ENCODE measurements at places on chromosomes 5 and 9. TPM values are rescaled to one million over a fixed set of nuclear protein-coding genes. Genes with fewer than 3 reads are reported as not detected.

The MRRF gene
- 40.3 TPM for total RNA-seq

- H3K27ac ChIP-seq: peak overlapping the region; percentile 78
- no peak overlapping the region for H3K4me3 ChIP-seq
- H3K27me3 ChIP-seq: no peaks in the 10 kb centered on the region
- DNase-seq: no peak
These were observed 32.3 kb downstream of the ATP6V0E1 start for GRCh38 chr5:173015598-173016455.

DNA sequence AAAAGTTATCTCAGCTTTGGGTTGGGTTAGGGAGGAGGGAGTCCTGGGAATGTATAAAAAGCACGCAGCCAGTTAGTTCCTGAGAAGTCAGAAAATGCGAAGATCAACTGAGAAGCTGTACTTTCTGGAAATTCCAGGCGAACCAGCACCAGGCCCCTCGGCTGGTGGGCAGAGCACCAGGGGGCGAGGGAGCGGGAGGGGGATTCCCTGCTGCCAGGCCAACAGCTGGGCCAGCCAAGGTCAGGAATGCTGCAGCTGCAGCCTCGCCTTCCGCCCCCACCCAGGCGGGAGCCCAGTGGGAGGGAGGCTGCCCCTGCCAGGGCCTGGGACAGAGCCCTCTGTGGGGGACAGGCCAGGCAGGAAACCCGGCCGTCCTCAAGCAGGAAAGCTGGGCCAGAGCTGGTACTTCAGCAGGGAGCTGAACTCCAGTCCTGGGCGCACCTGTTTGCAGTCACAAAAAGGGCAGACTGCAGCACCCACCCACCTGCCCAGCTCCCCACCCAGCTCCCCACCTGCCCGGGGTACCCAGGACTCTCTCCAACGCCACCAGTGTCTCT is 35.5 kb downstream of the VAV2 start:
- H3K27ac ChIP-seq: peak overlapping the region; percentile 91
- peak; percentile 45 for DNase-seq
- peaks cover 38% of the 10 kb centered on the region for H3K4me1 ChIP-seq
- H3K4me3 ChIP-seq: peak overlapping the region; percentile 45
- peaks cover 19% of the 10 kb centered on the region for H3K27me3 ChIP-seq

DNA sequence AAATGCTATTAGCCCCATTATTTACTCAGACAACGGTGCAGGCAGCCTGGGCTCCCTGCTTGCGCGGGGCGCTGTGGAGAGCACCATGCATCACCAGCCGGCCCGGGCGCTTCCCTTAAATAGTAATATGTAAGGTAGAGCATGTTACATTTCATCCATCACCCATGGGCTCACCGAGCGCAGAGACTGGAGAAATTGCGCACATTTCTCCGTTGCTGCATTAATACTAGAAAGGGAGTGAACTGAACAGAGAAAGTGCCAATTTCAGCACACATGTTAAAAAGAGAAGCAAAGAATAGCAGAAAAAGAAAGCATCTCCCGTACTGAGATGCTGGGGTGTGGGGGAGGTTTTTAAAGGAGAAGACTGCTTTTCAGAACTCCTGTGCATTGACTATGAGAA is 400.3 kb downstream of the ZSWIM6 start:
- no peaks in the 10 kb centered on the region for H3K36me3 ChIP-seq
- H3K4me3 ChIP-seq: no peak overlapping the region
- no peak overlapping the region for H3K27ac ChIP-seq
- DNase-seq: no peak
- H3K27me3 ChIP-seq: peaks cover 10% of the 10 kb centered on the region

GRCh38 chr9:122221183-122221811 is 7.5 kb downstream of the LHX6 start:
- H3K27ac ChIP-seq: no peak overlapping the region
- H3K27me3 ChIP-seq: peaks cover 38% of the 10 kb centered on the region
- peak; percentile 33 for DNase-seq
- H3K4me3 ChIP-seq: peak overlapping the region; percentile 31
- H3K4me1 ChIP-seq: peaks cover 64% of the 10 kb centered on the region

DNA sequence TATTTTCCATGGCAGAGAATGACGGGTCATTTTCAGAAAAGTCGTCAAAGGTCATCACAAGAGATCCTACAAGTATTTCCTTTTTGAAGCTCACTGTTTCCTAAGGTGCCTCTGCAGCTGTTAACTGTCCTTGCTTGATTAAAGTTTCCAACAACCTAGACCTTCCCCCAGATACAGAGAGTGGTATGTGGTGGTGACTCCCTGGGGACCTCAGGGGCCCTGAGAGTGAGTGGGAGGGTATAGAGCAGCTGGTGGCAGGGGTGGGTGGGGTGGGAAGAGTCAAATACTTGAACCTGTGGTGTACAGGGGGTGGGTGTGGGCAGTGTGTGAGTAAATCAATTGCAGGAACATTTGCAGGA is 1.6 kb upstream of the CD72 start:
- no peak overlapping the region for H3K27ac ChIP-seq
- H3K36me3 ChIP-seq: no peaks in the 10 kb centered on the region
- no peak overlapping the region for H3K4me3 ChIP-seq
- H3K27me3 ChIP-seq: peaks cover 13% of the 10 kb centered on the region
- no peak for DNase-seq

DNA sequence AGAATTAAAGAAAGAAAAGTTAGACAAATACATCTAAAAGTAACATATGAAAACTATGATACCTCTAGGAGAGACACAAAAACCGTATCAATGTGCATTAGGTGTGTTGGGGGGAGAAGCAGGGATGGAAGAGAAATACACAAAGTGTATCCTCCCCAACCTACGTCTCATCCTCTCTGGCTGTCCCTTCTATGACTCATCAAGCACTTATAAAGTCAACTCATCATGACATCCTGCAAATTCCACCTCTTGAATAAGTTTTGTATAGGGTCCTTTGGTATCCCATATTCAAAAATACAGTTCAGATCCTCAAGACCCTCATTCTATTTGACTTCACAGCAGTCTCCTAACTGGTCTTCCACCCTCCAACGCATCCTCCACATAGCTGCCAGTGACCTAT is 917.6 kb upstream of the DMAC1 start:
- H3K27me3 ChIP-seq: peaks cover 3% of the 10 kb centered on the region
- DNase-seq: no peak
- no peak overlapping the region for H3K4me3 ChIP-seq
- H3K36me3 ChIP-seq: no peaks in the 10 kb centered on the region

The FBLL1 gene
- total RNA-seq: 0.51 TPM

DNA sequence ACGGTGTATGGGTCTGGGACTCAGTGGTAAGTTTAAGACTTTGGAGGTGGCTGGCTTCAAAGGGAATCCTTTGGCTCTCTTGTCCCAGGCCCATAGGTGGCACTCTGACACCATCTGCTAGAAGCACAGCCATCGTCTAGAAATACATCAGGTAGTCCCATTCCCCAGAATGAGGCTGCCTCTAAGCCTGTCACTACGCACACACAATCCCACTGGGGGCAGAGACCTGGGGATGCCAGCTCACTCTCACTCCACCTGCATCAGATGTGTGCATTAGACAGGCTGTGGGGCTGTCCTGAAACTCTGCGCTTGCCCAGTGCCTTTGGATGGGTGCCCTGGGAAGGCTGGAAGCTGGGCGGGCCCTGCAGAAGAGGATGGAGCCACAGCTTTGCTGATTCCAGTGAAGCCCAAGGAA is 127.5 kb upstream of the PANK3 start:
- no peak overlapping the region for H3K27ac ChIP-seq
- no peaks in the 10 kb centered on the region for H3K36me3 ChIP-seq
- H3K4me3 ChIP-seq: no peak overlapping the region
- H3K27me3 ChIP-seq: no peaks in the 10 kb centered on the region
- H3K4me1 ChIP-seq: no peaks in the 10 kb centered on the region

The NOXA1 gene
- total RNA-seq: 0.36 TPM

DNA sequence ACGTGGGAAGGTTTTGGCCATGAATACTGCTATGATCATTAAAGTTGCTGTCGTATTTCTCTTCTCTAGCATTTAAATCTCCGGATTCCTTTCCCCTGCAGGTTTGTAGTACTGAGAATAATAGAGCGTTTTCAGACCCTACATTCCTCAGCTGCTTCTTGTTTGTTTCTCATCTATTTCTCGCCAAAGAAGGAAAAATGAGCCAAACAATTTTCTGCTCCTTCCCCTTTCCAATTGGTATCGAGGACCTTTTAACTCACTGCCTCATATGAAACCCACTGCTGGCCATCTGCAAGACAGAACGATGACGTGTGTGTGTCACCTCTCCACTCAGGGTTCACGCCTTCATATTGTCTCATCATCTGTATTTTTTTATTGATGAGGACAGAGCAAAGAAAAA is 689.4 kb upstream of the WWC1 start:
- H3K4me1 ChIP-seq: peaks cover 8% of the 10 kb centered on the region
- DNase-seq: no peak
- no peaks in the 10 kb centered on the region for H3K36me3 ChIP-seq

The LEAP2 gene
- 0.82 TPM for total RNA-seq

- peak; percentile 96 for DNase-seq
- H3K36me3 ChIP-seq: peaks cover 4% of the 10 kb centered on the region
- H3K4me1 ChIP-seq: peaks cover 10% of the 10 kb centered on the region
- H3K27ac ChIP-seq: peak within 1 kb of the TSS; percentile 99
- H3K27me3 ChIP-seq: peaks cover 12% of the 10 kb centered on the region
These were observed at the start of gene CYSTM1 for GRCh38 chr5:140174465-140175366. TSS of gene CYSTM1 (plus strand) at chr5:140175188. CDS start at chr5:140194466, 19,278 bp downstream.

- no peak for DNase-seq
- H3K27ac ChIP-seq: no peak overlapping the region
- no peaks in the 10 kb centered on the region for H3K27me3 ChIP-seq
- H3K4me3 ChIP-seq: no peak overlapping the region
- peaks cover 3% of the 10 kb centered on the region for H3K4me1 ChIP-seq
These were observed 8.1 kb downstream of the SEC24A start for GRCh38 chr5:134656690-134657089.

DNA sequence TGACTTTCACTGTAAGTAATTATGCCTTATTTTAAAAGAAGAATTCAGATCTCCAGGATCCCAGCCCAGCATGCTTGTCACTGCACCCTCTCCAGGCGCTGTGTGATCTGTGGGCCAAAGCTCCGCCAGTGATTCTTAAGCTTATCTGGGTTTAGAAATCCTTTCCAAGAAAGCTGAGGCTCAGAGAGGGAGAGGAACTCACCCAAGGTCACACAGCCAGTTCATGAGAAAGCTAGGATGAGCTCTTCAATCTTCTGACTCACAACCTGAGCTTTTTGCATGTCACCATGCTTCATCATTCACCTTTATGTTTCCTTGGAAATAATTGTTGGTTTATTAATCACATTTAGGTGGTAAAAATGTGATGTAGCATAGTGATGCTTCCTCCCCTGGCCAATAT is 136.6 kb upstream of the HAND1 start:
- peaks cover 2% of the 10 kb centered on the region for H3K27me3 ChIP-seq
- no peaks in the 10 kb centered on the region for H3K36me3 ChIP-seq
- H3K27ac ChIP-seq: no peak overlapping the region

The TMEM174 gene
- not detected for total RNA-seq

- H3K4me1 ChIP-seq: peaks cover 28% of the 10 kb centered on the region
- no peaks in the 10 kb centered on the region for H3K36me3 ChIP-seq
- no peak for DNase-seq
- H3K27me3 ChIP-seq: peaks cover 3% of the 10 kb centered on the region
These were observed 143.2 kb upstream of the DMRT1 start for GRCh38 chr9:698276-698675.

DNA sequence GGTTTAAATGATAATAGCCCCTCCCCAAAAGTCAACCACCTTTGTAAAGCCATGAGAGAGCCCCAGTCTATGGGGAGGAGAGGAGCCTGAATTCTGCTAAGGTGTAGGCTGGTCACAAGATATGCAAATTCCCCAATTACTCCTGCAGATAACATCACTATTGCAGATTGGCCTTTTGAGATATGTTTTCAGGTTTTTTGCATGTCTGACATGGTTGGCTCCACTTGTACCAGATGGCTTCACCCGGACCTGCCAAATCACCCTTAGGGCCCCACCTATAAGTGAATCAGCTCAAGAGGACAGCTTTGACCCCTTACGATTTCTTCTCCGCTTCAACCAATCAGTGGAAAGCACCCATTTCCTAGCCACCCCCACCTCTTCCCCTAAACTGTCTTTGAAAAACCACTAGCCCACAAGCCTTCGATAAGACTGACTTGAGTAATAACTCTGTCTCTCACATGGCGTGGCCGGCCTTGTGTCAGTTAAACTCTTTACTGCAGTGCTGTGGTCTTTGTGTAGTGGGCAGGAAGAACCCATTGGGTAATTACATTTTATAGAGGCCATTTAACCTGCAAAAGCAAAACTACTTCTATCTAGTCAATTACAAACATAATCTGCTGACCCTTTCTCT is 69.7 kb downstream of the PRLR start:
- no peaks in the 10 kb centered on the region for H3K27me3 ChIP-seq
- DNase-seq: no peak
- H3K36me3 ChIP-seq: no peaks in the 10 kb centered on the region
- no peak overlapping the region for H3K4me3 ChIP-seq
- H3K27ac ChIP-seq: no peak overlapping the region

- no peak overlapping the region for H3K27ac ChIP-seq
- no peak overlapping the region for H3K4me3 ChIP-seq
- H3K4me1 ChIP-seq: peaks cover 30% of the 10 kb centered on the region
- peaks cover 8% of the 10 kb centered on the region for H3K36me3 ChIP-seq
- DNase-seq: no peak
These were observed 10.4 kb upstream of the F2R start for GRCh38 chr5:76705574-76705973.

DNA sequence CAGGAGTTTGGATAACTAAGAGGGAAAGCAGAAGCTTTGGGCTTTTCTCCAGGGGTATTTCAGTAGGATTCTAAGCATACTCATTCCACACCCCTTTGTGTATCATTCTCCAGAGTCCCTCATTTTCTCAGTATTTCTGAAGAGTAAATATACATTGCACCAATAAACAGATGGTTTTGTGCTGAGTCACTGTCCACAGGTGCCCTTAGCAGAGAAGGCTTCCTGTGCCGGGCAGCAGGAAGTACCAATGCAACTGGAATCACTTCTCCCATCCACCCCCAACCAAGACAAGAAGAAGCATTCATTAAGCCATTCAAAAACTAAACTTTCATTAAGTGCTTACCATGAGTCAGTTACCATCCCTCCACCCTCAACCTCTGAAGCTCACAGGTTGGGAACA is 3.6 kb upstream of the CCNJL start:
- H3K4me3 ChIP-seq: no peak overlapping the region
- H3K27me3 ChIP-seq: peaks cover 6% of the 10 kb centered on the region
- no peak for DNase-seq
- H3K4me1 ChIP-seq: peaks cover 30% of the 10 kb centered on the region

The PCDHGB5 gene
- 5.5 TPM for total RNA-seq

The NDFIP1 gene
- total RNA-seq: 34.8 TPM

The ADAMTSL1 gene
- 18.2 TPM for total RNA-seq

The ZNF484 gene
- 12.4 TPM for total RNA-seq

GRCh38 chr5:110753600-110753999 is 14.8 kb downstream of the SLC25A46 start:
- H3K27ac ChIP-seq: no peak overlapping the region
- H3K27me3 ChIP-seq: peaks cover 3% of the 10 kb centered on the region
- peaks cover 2% of the 10 kb centered on the region for H3K4me1 ChIP-seq
- no peak for DNase-seq
- H3K36me3 ChIP-seq: no peaks in the 10 kb centered on the region

- no peak overlapping the region for H3K27ac ChIP-seq
- peak; percentile 54 for DNase-seq
- H3K4me3 ChIP-seq: no peak overlapping the region
- H3K4me1 ChIP-seq: peaks cover 12% of the 10 kb centered on the region
- peaks cover 14% of the 10 kb centered on the region for H3K36me3 ChIP-seq
These were observed 11.4 kb downstream of the MTAP start for GRCh38 chr9:21813575-21814473.
